Colonic mucosa (tissue), 4 donors: ENCODE measurements at places on chromosomes 3 and 15. TPM values are rescaled to one million over a fixed set of nuclear protein-coding genes. Genes with fewer than 3 reads are reported as not detected.

GRCh38 chr3:31014317-31015040, 120.0 kb upstream of the GADL1 start:
- DNase-seq, result no peak

- no peak for DNase-seq
Measured at GRCh38 chr3:18898911-18899310, 249.4 kb upstream of the KCNH8 start.

DNA sequence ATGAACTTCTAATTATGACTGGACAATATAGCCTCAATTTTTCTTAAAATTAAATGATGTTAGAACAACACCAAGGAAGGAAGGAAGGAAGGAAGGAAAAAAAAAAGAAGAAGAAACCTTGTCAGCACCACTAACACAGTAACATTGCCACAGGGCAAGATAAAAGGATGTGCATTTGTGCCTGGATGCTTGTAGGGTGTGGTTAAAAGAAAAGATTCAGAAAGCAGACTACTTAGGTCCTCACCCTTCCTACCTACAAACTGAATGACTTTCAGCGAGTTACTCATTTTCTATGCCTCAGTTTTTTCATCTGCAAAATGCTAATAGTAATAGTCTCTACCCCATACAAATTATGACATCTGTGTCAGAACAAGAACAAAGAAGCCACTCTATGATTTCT, 778.3 kb downstream of the MCTP2 start:
- DNase-seq, result no peak

DNA sequence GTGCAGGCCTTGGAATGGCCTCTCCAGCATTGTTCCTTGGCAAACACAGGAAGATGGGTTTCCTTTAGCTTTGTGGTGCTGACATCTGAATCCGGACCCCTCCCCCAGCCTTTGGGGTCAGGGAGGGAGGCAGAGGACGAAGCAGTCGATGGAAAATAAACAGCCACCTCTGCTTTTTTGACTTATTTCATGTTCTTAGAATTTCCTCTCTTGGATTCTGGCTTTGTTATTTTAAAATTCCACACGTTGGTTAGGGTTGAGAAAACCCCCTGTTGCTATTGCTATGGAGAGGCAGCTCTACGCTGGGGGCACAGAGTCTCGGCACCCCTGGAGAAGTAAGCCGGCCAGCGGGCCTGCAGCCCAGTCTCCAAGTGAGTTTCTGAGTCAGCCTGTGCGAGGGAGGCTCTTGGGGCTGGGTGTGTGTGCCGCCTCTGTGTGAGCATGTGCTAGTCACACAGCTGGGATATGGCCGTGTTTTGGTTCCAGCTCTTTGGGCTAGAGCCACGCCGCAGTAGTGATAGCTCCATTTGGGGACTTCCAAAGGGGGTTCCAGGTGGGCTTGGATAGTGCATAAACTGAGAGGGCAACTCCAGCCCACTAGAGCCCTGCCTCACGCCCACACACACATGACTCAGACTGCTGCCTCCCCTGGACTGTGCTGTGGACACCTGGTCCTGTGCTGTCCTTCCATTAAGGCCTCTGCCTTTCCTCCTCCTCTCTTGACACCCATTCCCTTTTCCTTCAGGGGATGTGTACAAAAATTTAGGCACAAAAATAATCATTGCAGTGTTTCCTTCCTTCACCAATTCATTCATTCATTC, 58.8 kb downstream of the AMOTL2 start:
- DNase-seq, result peak; percentile 42

DNA sequence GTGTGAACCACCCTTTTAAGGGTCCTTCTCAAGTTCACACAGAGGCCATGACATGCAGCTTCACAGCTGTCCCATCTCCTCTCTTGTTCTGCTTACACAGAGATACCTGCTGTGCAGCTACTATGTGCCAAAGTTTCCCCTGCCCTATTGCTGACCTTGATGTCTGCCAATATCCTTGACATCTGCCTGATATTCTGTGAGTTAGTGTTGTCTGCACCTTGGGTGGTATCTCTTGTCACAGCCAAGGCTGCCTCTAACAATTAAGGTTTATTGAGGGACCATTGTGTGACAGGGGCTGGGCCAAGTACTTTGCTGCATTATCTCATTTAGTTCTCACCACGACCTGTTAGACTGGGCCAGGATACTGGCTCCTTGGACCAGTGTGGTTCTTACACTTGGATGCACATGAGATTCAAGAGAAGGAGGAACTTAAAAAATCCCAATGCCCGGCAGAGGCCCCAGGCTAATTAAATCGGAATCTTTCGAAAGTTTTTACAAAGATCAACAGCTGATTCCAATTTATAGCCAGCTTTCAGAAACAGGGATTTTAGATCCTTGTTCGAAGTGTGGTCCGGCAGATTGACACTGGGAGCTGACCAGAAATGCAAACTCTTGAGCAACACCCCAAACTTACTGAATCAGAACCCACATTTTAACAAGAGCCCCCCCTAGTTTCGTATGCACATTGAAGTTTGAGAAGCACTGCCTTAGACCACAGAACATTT, 178.6 kb downstream of the SATB1 start:
- no peak for DNase-seq

DNA sequence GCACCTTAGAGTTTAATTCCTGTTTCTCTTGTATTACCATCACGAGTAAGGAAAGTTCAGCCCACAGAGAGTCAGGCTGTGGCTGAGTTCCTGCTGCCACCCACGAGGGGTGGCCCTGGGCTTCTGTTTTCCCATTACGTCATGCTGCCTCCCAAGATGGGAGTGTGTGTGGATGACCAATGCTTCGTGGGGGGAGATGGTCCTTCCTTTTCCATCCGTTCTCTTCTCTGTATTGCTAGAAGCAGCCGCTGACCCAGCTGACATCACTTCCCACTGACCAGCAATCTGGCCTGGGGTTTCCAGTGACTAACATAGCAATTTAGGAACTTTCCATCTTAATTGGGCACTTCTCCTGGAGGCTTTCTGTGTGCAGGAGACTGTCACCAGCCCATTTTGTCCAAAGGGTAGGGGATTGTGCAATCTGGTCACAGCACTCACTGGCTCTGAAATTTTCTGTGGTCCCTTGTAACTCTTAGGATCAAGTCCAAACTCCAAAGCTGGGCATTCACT, 9.3 kb downstream of the IRAK2 start:
- DNase-seq, result no peak

DNA sequence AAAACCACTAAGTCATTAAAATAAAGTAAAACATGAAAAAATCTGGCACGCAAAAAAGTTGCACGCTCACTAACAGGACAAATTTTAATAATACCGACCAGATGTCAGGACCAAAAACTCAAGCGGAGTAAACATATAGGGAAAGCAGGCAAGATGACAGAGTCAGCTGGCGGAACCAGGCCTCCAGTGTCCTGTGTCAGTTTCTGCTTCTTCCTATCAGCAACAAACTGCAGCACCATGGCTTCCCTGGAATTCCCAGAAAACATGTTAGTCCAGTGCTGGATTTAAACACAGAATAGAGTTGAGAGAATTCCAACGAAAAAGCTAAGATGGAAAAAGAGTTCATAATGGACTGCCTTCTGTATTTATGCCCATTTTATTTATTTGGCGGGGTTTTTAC, 169.1 kb upstream of the ARHGEF26 start:
- no peak for DNase-seq

GRCh38 chr15:65029736-65030208, 333 bp upstream of the MTFMT start:
- no peak for DNase-seq

DNA sequence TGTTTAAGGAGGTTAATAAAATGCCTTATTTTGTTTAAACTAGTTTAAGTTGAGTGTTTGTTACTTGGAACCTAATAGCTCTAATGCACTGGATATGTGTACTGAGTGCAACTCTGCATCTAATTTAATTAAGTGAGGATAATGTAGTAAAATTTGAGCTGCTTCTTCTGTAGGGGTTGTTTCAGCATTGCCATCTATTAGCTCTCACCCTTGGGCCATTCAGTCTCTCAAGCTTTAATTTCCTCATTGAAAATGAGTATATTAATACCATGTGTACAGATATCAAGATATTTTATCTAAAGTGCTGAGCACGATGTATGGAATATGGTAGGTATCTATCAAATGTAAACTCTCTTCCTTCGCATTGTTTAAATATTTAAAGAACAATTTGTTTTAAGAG, 375.7 kb upstream of the LRRC3B start:
- DNase-seq, result no peak

GRCh38 chr3:37163262-37164015, 10.9 kb downstream of the LRRFIP2 start:
- DNase-seq, result no peak

GRCh38 chr3:179651687-179652446, 973 bp upstream of the USP13 start:
- DNase-seq, result no peak

- DNase-seq, result no peak
Measured at GRCh38 chr15:52232327-52232726, 41.1 kb upstream of the GNB5 start.

- no peak for DNase-seq
Measured at GRCh38 chr15:47340571-47340920, 376.8 kb upstream of the SEMA6D start.

DNA sequence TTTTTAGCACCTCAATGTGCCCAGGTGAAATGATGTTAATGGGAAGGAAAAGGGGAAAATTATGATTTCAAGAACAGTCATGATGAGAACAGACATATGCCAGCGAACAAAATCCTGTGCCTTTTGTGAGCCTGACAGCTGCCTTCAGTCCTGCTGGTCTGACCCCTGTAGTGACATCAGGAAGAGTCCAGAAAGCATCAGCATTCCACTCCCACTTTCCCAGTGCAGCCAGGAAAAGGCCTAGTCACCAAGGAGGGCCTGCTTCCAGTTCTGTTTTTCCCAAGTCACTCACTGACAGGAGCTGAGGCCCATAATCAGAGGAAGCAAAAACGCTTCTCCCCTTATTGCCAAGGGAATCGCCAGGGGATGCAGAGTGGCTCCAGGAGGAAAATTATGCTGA, 218.4 kb downstream of the ABHD5 start:
- no peak for DNase-seq

DNA sequence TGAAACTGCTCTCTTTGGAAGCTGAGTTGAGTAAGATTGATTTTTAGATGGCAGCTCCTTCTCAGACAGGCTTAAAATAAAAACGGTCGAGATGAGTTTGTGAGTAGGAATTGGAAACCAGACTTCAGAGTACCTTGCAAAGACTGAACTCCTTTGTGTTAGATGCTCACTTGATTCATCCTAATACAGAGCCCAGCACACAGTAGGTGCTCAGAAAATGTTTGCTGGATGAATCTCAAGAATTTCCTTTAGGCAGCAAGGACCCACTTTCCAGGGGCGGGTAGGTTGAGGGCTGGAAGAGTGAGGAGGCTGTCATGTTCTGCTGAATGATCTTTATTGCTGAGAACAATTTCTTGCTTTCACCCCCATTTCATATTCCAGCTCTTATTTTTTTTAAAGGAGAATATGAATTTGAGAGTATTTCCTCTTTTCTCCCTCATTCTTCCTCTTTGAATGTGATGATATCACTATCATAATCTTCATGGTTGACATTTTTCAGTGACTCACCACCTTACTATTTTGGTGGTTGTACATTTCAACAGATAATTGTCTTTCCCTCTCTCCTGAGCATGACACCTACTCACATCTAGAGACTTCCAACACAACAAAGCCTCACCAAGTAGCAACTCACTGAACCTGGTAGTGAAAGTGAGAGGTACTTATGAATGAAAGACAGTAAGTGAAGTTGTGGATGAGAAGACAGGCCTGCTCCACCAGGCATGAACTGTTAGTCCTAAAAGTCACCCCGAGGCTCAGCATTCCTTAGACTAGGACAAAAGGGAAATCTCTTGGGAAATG, 113.3 kb downstream of the PDCD6IP start:
- no peak for DNase-seq

DNA sequence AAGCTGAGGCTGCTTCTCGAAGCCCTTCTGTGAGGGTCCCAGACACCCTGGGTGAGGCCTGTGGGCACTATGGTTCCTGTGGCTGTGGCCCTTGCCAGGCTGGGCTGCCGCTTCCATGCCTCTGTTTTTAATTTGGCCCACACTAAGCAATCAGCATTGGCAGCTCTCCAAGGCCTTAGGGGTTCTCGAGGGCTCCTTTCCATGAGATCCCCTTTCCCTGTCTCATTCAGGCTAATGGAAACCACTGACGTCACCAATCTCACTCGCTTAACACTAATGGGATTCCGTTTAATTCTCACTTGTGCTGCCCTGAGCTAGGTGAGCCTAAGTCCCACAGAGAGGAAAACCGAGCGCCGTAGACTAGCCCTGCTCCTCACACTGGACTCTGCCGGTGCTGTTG, 60.2 kb upstream of the RAB6B start:
- no peak for DNase-seq

- DNase-seq, result no peak
Measured at GRCh38 chr15:101318147-101318819, 23.2 kb upstream of the SNRPA1 start.

DNA sequence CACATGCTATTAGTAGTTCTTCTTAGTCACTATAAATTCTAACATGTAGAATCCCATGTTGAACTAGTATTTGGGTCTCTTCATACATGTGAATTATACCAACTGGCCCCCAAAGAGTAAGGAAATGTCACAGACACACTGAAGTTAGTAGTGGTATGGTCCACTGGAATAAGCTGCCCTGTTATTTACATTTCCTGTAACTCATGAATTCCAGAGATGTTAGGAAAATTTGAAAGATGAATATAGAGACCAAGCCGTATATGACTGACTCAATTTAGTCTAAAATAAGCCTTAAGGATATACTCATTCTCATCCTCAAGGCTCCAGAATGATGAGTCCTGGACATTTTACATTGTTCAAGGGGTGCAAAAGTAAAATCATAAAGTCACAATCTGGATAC, 81.2 kb downstream of the FBXL22 start:
- no peak for DNase-seq

GRCh38 chr3:143150071-143150470, 30.5 kb downstream of the CHST2 start:
- no peak for DNase-seq

GRCh38 chr15:93067649-93068085, 21.3 kb downstream of the RGMA start:
- no peak for DNase-seq

DNA sequence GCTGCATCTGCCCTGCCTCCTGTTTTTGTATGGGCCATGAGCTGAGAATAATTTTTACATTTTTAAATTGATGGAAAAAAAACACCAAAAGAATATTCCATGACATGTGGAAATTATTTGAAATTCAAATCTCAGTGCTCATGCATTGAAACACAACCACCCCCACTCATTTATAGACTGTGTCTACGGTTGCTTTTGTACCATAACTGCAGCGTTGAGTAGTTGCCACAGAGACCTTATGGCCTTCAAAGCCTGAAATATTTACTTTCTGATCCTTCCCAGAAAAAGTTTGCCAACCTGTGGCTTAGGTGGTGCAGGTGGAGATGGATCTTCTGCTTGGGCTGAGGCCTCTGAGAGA, 28.1 kb downstream of the ARNT2 start:
- no peak for DNase-seq

The CYP1A1 gene
- total RNA-seq, result not detected

The ISL2 gene
- total RNA-seq, result 0.35 TPM

The FBN1 gene
- total RNA-seq, result 6.6 TPM

The OXTR gene
- total RNA-seq, result 1.8 TPM

The LAMB2 gene
- total RNA-seq, result 83.5 TPM

The PLCL2 gene
- 12.3 TPM for total RNA-seq

The ATP13A5 gene
- total RNA-seq, result 0.05 TPM

The ALDH1L1 gene
- total RNA-seq, result 25.6 TPM

The GOLGA6D gene
- not detected for total RNA-seq
